ENCODE measurements at places on chromosomes 11 and 22.

DNA sequence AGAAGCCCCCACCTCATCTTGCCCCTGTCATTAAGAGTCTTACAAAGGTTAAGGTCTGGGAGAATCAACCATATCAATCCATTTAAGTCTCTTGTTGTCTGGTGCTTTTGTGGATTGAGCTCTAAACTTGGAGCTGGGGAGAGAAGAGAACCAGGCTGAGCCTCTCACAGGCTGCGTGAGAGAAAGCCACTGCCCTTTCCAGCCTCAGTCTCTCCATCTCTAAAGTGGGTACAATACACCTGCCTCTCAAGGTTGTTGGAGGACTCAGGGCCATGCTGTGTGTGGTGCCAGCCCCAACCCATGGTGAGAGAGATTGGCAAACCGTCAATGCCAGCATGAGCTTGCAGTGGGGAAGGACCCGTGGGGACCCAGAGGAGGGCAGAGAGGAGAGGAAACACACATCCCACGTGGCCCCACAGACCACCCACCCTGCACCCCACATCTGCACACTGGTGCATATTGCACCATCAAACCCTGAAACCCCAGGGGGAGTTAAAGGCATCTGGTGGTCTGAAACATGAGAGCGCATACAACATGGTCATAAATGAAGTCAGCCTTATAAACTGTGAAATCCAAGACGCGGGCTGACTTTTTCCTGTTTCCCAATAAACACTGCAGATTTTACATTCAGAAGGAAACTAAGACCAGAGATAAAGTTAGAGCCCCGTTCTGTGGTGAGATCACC is 27.5 kb upstream of the FBLN1 start:
- no peak for DNase-seq

DNA sequence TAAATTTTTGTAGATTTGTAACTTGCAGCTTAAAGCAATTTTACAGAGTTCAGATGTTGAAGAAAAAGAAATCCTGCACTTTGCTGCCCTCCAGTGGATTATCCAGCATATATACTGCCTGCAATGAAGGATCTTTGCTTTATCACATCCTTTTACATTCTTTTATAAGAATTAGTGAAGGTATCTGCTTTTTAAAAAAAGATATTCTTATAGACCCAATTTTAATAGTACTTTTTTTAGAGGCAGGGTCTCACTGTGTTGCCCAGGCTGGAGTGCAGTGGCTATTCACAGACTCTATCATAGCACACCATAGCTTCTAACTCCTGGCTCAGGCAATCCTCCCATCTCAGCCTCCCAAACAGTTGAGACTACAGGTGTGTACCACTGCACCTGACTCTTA is 60.7 kb downstream of the TTC17 start:
- no peak for DNase-seq

DNA sequence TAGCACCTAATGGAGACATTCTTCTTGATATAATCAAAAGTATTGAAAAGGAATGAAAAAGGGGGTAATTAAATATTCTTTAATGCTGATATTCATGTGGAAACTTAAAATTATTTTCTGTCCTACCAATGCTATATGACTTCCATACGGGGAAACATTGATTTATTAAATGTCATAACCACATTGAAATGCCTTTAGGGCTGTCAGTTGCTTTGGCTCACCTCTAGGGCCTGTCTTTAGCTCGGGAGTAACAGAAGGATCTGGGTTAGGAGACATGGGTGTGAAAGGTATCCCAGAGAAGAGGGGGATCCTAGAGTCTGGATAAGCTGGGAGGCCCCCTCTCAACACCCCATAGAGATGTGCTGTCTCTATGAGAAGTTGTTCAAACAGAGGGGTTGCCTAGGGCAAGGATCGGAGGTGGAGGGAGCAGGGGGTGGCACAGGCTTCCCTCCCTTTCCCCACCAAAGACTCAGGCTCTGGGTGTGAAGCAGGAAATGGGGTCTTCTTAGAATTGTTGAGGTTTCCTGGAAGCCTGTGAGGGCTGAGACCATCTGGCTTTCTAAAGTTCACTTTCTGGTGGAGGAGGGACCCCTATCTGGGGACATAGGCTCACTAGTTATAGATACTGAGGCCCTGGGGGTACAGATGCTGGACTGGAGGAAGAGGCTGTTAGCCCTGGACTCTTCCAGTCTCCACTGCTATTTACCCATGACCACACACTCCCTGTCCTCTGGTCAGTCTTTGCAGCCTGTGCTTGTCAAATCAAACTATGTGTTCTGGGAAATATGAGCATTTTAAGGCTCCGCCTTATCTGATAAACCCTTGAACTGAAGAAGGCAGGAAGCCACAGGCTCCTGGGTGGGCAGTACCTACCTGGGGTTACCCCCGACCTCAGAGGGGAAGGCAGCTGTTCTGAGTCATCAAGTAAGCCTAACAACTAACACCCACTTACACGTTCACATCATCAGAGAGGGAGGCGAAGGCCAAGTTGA is 55.8 kb upstream of the RRAS2 start:
- DNase-seq, result no peak

DNA sequence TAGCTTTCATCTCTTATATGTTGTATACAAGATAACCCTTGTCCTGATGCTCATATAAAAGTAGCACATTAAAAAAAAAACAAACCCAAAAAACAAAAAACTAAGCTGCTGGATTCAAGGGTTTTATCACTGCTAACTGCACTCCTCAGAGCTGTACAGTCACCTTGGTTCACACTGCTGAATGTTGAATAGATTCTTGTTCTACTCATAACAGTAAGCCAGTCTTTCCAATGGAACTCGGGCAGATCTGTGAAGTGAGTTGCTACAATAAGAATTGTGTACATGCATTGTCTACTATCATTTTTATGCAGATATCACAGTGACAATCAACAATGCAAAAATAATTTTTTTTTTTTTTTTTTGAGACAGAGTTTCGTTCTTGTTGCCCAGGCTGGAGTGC is 4.7 kb downstream of the HARBI1 start:
- DNase-seq, result no peak

GRCh38 chr22:27487600-27488452 is 313.7 kb downstream of the MN1 start:
- DNase-seq, result no peak

GRCh38 chr22:32979606-32980005 is 78.6 kb downstream of the SYN3 start:
- no peak for DNase-seq

All from GM04503 (cell line).